Progenitor cell of endocrine pancreas (in vitro differentiated cells): ENCODE measurements at places on chromosomes 7 and 10. TPM values are rescaled to one million over a fixed set of nuclear protein-coding genes. Genes with fewer than 3 reads are reported as not detected.

C10orf62 gene
- 0.91 and 0.96 TPM in 2 replicates for total RNA-seq

PTPRE gene
- 1.9 and 2.4 TPM in 2 replicates for total RNA-seq

ALDH18A1 gene
- 135 and 139 TPM in 2 replicates for total RNA-seq

WEE2 gene
- 0.16 and 0.36 TPM in 2 replicates for total RNA-seq

DNA sequence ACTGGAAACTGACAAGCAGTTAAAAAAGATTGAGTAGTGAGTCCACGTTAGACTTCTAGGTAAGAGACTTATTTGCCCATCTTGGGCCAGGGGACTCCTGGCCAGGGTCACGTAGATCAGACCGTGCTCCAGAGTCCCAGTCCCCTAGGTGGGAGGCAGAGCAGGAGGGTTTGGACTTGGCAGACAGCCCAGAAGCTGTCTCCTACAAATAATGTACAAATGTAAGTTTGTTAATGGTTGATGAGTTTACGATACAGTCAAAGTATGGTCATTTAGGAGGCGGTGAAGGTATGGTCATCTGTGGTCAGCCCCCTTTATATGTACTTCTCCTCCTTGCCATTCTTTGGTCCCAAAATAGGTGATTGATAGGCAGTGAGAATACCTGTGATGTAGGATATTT, 28.2 kb downstream of the INPP5F start:
- H3K36me3 ChIP-seq = peaks cover 1% of the 10 kb centered on the region
- DNase-seq = no peak
- no peaks in the 10 kb centered on the region for H3K27me3 ChIP-seq
- H3K27ac ChIP-seq = no peak overlapping the region

DNA sequence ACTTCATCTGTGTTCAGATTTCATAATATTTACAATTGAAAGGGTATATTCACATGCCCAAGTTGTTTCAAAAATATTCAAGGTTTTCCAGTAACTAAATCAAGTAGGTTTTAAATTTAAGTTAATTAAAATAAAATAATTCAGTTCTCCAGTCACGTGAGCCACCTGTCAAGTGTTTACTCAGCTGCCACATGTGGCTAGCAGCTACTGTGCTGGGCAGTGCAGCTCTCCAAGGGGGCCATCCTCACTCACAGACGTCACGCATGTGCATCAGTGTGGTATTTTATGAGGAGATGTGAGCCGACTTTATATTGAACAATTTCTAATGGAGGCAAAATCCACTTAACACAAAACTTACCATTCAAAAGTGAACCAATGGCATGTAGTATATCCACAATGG, 69.7 kb upstream of the CAMK2B start:
- H3K4me1 ChIP-seq = no peaks in the 10 kb centered on the region
- DNase-seq = no peak

- H3K36me3 ChIP-seq = no peaks in the 10 kb centered on the region
- peaks cover 2% of the 10 kb centered on the region for H3K4me1 ChIP-seq
- no peak overlapping the region for H3K27ac ChIP-seq
Measured at GRCh38 chr10:35822316-35822715, 180.2 kb upstream of the FZD8 start.

DNA sequence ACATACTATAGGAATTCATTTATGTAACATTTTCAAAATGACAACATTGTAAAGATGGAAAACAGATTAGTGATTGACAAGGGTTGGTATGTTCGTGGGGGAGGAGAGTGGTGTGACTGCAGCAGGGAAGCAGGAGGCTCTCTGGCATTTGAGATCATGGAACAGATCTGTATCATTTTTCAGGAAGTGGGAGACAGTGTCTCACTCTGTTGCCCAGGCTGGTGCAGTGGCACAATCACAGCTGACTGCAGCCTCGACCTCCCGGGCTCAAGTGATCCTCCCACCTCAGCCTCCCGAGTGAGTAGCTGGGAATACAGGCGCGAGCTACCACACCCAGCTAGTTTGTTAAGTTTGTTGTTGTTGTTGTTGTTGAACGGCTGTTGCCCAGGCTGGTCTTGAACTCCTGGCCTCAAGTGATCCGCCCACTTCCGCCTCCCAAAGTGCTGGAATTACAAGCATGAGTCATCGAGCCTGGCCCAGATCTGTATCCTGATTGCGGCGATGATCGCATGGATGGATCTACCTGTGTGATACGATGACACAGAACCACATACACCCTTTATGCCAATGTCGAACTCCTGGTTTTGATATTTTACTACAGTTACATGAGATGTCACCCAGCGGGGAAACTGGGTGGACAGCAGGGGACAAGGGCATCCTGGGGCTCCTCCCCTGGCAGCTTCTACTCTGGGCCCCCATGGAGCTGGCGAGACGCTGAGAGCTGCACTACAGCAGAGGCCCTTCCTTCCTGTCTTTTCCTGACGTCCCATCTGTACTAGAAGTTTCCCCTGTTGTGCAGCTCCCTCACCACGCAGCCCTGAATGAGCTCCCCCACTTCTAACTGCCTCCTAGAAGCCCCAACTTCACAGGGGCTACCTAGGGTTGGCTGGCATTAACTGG, 12.3 kb upstream of the CYTH3 start:
- no peaks in the 10 kb centered on the region for H3K27me3 ChIP-seq
- no peaks in the 10 kb centered on the region for H3K4me1 ChIP-seq
- H3K36me3 ChIP-seq = no peaks in the 10 kb centered on the region

DNA sequence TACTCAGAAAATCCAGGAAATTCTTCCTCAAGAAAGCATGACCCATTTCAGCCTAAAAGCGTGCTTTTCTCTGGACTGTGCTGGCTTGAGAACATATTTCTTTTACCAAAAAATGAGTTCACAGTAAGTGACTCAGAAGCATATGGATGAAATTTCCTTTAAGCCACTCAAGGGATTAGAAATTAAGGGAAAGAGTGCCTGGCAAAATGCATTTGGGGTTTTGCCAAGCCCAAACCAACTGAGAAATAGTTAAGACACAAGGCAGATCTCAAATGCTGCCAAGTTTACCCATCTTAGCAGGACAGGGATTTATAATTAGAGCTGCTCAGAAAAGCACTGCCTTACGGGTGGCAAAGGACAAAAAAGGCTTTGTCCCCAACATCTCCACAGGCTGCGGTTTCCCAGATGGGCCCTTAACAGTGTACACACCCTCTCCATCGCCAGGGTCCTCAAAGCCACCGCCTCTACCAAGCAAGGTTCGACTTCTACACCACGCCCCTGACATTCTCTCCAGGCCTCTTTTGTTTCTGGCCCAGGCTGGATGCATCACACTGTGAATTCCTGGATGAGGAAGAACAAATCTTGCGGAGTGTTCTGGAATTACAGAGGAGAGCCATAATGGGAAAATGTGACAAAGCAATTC, 30.1 kb upstream of the CDHR3 start:
- H3K27ac ChIP-seq = no peak overlapping the region
- H3K4me3 ChIP-seq = no peak overlapping the region
- H3K27me3 ChIP-seq = peaks cover 49% of the 10 kb centered on the region
- peaks cover 32% of the 10 kb centered on the region for H3K4me1 ChIP-seq
- H3K36me3 ChIP-seq = no peaks in the 10 kb centered on the region
- no peak for DNase-seq

DNA sequence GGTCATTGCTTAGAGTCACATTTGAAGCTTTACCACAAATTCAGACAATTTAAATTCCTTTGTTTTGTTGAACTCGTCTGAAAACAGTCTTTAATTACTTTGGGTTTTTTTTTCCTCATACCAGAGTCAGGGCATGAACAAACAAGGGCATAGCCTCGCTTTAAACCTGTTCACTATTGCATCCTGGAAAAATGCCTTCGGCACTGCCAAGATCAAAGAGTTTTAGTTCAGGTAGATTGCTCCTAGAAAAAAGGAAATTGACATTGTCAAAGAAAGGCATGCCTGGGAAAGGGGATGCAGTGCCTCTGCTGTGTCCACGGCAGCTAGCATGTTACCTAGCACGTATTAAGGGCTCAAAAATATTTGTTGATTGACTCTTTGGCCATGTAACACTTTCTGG, 235.1 kb downstream of the ARHGAP21 start:
- peaks cover 39% of the 10 kb centered on the region for H3K36me3 ChIP-seq
- H3K4me1 ChIP-seq = peaks cover 16% of the 10 kb centered on the region
- H3K4me3 ChIP-seq = no peak overlapping the region
- DNase-seq = no peak
- H3K27ac ChIP-seq = peak overlapping the region; percentile 46

DNA sequence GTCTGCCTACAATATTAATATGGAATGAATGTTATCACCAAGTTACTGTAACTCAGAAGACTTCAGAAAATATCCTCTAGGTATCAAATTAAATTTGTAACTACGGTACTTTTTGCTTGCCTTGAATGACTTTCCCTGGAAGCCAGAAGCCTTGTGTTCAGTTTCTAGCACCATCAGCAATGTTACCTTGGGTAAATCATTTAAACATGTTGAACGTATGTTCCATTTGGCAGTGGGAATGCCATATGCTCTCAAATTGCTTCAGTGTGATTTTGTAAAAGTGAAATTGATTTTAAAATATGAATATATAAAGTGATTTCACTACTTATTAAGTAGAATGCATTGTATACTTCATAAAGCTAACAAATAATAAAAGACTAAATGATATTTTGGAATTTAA, 11.2 kb downstream of the RPA3 start:
- no peaks in the 10 kb centered on the region for H3K27me3 ChIP-seq
- H3K4me3 ChIP-seq = no peak overlapping the region
- H3K4me1 ChIP-seq = peaks cover 35% of the 10 kb centered on the region
- H3K36me3 ChIP-seq = peaks cover 1% of the 10 kb centered on the region
- H3K27ac ChIP-seq = no peak overlapping the region

DNA sequence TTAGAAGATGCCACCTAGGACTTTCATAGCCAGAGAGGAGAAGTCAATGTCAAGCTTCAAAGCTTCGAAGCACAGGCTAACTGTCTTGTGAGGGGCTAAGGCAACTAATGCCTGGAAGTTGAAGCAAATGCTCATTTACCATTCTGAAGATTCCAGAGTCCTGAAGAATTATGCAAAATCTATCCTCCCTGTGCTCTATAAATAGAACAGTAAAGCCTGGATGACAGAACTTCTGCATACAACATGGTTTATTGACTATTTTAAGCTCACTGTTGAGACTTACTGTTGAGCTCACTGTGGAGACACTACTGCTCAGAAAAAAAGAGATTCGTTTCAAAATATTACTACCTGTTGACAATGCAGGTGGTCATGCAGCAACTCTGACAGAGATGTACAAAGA, 28.6 kb downstream of the TNS3 start:
- no peak for DNase-seq
- H3K36me3 ChIP-seq = peaks cover 6% of the 10 kb centered on the region
- H3K27ac ChIP-seq = no peak overlapping the region
- peaks cover 13% of the 10 kb centered on the region for H3K4me1 ChIP-seq

- peaks cover 23% of the 10 kb centered on the region for H3K4me1 ChIP-seq
- no peak overlapping the region for H3K4me3 ChIP-seq
- peak overlapping the region; percentile 74 for H3K27ac ChIP-seq
- DNase-seq = no peak
- H3K27me3 ChIP-seq = no peaks in the 10 kb centered on the region
- H3K36me3 ChIP-seq = peaks cover 3% of the 10 kb centered on the region
Measured at GRCh38 chr10:112583236-112583939, 136.4 kb downstream of the VTI1A start.

DNA sequence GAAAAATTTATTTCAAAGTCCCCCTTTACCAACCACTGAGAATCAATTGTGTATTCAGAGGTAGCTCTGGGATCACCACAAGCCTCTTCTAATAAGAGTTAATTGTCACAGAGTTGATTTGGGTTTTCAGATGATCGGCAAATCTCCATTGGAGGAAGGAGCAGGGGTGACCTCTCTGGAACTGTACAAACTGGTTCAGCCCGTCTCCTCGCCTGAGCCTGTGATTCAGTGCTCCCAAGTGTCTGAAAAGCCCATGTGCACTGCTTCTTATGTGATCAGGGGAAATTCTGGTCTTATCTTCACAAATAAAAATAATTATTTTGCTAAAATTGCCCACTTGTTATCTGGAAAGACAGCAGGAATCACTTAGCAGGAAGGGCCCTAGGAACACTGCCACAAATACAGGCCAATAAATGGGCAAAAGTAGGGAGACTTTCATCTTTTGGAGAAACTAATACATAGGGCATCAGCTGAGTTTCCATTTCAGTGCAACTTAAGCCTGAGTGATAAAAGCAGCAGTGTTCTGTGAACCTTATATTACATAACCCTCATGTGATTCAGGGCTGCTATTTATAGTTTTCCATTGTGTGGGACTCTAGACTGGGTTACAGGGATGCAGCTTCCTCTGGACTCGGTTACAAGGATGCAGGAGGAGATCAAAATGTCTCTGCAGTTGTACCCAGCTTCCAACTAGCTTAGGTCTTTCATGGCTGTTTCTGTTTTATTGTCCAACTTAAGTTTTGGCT, 32.3 kb downstream of the CDK1 start:
- H3K4me3 ChIP-seq = no peak overlapping the region
- no peak overlapping the region for H3K27ac ChIP-seq
- H3K36me3 ChIP-seq = no peaks in the 10 kb centered on the region
- no peak for DNase-seq
- no peaks in the 10 kb centered on the region for H3K4me1 ChIP-seq

DNA sequence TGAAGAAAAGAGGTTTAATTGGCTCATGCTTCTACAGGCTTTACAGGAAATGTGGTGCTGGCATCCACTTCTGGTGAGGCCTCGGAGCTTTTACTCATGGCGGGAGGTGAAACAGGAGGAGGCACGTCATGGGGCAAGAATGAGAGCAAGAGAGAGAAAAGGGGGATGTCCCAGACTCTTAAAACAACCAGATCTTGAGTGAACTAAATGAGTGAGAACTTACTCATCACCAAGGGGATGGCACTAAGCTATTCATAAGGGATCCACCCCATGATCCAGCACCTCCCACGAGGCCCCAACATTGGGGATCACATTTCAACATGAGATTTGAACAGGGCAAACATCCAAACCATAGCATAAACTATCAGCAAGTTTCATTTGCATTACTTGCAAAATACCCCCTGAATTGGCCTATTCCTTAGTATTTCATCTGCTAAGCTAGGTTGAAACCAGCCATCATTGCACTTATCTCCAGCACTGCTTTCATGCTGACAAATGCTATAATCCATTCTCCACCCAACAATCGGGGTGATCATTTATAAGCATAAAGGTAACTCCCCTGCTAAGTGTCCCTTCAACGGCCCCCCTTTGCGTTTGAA, 179.0 kb downstream of the NOC3L start:
- no peaks in the 10 kb centered on the region for H3K4me1 ChIP-seq
- H3K27ac ChIP-seq = no peak overlapping the region
- no peak overlapping the region for H3K4me3 ChIP-seq
- DNase-seq = no peak

DNA sequence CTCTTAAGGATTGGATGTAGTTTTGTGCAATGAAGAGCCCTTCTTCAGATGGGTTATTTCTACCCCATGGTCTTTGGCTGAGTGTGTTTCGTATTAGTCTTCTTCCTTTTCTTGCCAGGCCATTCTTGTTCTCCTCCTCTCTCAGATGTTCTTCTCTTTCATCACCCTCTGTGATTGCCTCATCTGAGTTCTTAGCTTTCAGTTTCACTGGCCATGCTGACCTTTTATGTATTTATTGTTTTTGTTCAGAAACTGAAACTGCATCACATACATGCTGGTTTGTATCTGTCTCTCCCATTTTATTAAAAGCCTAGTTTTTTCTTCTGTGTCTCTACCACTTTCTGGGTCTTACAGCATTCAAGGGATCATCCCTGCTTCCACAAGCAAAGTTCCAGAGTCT, 21.7 kb upstream of the PCGF5 start:
- H3K36me3 ChIP-seq = no peaks in the 10 kb centered on the region
- H3K27me3 ChIP-seq = no peaks in the 10 kb centered on the region
- H3K4me1 ChIP-seq = peaks cover 5% of the 10 kb centered on the region
- H3K4me3 ChIP-seq = no peak overlapping the region
- DNase-seq = no peak
- H3K27ac ChIP-seq = no peak overlapping the region

GRCh38 chr7:111229181-111229740, 138.3 kb downstream of the LRRN3 start:
- no peaks in the 10 kb centered on the region for H3K27me3 ChIP-seq
- H3K4me3 ChIP-seq = no peak overlapping the region
- H3K36me3 ChIP-seq = no peaks in the 10 kb centered on the region
- H3K27ac ChIP-seq = no peak overlapping the region
- H3K4me1 ChIP-seq = peaks cover 13% of the 10 kb centered on the region
- DNase-seq = no peak
